NCI-H2081 treated with DMSO at 0.1 percent for 48 hours (cell line): ENCODE measurements at places on chromosomes 3 and 15.

DNA sequence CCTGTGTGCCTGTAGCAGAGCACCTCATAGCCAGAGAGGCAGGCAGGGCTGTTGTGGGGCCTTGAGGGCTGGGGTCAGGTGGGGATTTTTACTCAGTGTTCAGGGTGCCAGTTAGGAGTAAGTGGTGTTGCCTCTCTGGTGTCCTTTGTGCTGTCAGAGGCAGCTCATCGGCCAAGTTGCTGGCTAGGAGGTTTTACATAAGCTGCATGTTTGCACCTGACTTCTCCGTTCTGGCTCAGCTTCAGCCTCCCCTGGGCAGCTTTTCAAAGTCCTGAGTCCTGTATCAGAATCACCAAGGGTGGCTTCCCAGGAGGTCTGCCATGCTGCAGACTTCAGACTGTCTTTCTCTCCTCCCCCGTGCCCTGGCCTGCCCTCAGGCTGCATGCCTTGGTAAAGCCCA lies 242.6 kb upstream of the TPM1 start:
- no peak for DNase-seq

GRCh38 chr15:60844511-60845174 lies 365.7 kb upstream of the ICE2 start:
- no peak for DNase-seq

DNA sequence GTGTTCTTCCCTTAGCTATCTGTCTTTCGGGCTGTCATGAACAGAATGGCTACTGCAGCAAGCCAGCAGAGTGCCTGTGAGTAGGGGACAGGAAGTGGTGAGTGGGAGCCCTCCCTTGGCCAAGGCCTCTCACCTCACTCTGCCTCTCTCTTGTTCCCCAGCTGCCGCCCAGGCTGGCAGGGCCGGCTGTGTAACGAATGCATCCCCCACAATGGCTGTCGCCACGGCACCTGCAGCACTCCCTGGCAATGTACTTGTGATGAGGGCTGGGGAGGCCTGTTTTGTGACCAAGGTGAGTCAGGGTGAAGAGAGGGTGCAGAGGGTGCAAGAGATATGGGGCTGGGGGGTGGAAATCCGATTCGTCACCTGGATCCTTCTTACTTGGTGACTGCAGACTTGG lies 3.0 kb downstream of the DLL4 start:
- no peak for DNase-seq

DNA sequence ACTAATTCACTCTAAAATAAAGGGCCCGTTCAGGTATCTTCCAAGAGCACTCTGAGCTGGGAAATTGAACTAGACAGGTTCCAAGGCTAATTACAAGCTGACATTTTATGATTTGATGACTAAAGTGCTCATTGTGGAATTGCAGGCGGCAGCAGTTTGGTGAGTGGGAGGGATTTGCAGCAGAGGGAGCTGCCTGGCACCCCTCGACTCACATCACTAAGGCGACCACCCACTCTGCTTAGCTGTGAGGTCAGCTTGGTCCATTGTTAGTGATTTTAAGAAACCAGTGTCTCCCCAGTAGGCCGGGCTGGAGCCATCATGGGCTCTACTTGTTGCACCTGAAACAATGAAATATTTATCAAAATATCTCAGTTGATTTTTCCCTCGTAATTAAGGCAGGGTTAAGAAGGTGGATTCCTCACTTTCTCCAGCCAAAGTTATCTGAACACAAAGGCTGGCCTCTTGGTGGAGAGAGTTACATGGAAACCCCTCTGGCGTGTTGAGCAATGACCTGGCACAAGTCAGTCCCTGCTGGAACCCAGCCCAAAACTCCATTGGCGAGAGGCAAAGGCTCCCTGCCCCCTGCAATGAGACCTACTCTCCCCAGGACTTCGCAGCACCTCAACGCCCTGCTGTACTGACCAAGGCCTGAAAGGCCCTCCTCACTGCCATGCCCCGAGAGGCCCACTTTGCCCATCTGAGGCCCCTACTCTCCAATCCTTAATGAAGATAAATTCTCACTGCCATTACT lies 65.0 kb upstream of the ATP2B2 start:
- DNase-seq, result no peak

DNA sequence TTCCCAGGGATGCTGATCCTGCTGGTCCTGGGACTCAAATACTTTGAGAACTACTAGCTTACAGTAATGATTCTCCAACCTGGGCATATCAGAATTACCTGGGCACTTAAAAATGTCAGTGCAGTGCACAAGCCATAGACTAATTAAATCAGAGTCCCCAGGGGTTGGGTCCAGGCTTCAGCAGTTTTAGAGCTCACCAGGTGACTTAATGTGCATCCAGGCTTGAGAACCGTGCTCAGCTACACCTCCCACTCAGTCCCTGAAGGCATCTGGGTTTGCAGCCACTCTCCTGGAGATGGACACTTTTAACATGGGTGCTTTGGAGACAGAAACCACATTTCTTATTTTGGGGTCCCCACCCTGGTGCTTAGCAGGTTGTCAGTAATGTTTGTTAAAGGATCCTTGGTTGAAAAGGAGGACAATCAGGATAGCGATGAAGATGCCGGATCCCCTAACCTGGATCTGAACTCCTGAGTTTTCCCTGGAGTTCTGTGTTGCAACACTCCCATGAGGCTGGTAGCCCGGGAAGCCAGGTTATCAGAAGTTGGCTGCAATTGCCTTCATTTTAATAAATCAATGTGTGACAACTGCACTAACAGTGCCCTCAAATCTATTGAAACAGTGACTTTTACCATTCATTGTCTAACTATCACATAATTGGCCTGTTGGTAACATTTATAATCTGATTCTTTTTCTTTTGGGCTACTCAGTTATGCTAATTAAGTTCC lies 48.1 kb downstream of the BFSP2 start:
- DNase-seq, result no peak

- DNase-seq, result no peak
Observed at GRCh38 chr3:172279191-172279640, 169.0 kb downstream of the GHSR start.

- no peak for DNase-seq
Observed at GRCh38 chr3:106447723-106448301, 579.0 kb upstream of the CBLB start.
